ENCODE measurements at places on chromosomes 4 and X. TPM values are rescaled to one million over a fixed set of nuclear protein-coding genes. Genes with fewer than 3 reads are reported as not detected.

GLUD2 gene
- 0.35 TPM for total RNA-seq

- DNase-seq = no peak
These were observed 226.3 kb downstream of the ZIC3 start for GRCh38 chrX:137792214-137792613.

DNA sequence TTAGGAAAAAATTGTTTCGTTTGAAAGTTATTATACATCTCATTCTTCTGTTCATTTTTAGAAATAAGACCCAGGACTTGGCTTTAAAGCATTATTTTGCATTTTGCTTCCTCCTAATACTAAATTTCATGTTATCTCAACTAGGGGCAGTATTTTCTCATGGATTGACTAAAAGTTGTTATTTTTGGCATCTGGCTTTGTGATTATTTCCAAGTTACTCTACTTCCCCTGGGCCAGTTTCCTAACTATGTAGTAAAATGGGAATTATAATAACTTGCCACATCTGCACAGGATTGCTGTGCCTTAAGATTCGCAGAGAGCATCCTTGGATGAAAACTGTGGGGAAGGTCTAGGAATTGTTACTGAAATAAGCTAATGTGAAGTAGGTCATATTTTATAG is 3.0 kb downstream of the RBPJ start:
- DNase-seq = no peak

DNA sequence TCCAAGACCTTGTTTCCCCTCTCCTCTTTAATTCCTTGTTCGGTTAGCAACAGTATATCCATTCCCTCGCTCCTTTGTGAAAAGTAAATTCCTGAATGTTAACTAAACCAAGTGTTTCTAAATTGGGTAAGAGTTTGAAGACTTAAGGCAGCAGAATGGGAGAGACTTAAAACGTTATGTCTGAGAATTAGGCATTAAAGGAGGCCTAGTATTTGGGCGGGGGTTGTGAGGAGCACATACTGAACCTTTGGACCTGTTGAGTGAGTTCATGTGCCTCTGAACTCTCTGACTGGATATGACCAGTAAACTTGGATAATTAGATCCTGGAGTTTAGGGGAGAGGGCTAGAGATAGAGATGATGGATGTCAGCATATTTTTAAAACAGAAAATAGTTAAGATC is 1.2 kb downstream of the MSMO1 start:
- no peak for DNase-seq

PNMA3 gene
- not detected for total RNA-seq

MCUB gene
- 11.9 TPM for total RNA-seq
